ENCODE measurements at places on chromosomes 16 and 17.

DNA sequence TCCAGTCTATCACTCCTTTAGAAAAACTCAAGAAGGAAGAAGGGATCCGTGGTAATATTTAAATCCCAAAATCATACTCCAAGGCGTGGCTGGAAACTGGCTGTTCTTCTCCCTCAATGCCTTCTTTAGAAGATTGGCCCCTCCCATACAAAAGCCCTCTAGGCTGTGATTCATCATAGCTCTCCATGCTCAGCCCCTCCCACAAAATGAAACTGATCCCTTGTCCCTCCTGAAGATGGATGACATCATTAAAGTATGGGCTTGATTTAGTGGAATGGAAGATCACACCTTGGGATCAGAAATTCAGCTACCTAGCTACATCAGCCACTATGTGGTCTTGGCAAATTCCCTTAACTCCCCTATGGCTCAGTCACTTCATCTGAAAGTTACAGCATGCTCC lies 4.1 kb downstream of the GRIN2A start:
- no peak for DNase-seq

DNA sequence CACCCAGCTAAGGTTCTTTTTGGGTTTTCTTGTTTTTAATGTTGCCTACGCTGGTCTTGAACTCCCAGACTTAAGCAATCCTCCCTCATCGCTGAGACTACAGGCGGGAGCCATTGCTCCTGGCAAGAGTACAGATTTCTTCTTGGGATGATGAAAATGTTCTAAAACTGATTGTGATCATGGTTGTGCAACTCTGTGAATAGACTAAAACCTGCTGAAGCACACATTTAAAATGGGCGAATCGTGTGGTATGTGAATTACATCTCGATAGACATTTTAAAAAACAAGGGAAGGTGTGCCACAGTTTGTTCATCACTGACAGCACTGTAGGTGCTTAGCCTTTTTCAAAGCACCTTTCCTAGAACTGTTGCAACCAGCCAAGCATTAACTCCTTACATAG lies 48.8 kb upstream of the CDH3 start:
- DNase-seq: no peak

DNA sequence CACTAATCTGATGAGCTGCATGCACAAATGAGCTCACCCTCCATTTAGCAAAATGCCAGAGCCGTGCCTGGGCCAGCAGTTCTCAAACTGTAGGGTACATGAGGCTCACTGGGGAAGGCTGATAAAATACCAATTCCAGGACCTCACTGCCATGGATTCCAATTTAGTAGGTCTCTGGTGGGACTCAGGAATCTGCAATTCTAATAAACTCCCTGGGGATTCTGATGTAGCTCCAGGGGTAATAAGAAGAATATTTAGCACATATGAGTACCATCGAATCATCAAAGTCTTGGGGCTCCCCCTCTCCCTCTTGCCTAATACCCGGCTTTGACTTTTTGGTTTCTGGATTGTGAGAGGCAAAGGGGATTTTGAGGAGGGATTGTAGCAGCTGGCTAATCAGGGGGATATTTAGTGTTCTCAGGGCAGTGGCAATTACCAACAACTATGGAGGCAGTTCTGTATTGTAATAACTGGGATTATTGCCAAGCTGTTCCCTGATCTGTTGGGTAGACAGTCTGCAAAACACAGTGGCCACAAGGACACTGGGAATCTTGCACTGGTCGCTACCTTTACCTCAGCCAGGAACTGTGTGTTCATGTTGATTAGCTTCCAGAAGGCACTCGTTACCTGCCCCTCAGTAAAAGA lies 140.4 kb downstream of the SHISA9 start:
- no peak for DNase-seq

GRCh38 chr17:34862384-34862783 lies 98.9 kb downstream of the CCT6B start:
- DNase-seq: no peak

- no peak for DNase-seq
Observed at GRCh38 chr17:17343896-17344506, 40.8 kb downstream of the NT5M start.

DNA sequence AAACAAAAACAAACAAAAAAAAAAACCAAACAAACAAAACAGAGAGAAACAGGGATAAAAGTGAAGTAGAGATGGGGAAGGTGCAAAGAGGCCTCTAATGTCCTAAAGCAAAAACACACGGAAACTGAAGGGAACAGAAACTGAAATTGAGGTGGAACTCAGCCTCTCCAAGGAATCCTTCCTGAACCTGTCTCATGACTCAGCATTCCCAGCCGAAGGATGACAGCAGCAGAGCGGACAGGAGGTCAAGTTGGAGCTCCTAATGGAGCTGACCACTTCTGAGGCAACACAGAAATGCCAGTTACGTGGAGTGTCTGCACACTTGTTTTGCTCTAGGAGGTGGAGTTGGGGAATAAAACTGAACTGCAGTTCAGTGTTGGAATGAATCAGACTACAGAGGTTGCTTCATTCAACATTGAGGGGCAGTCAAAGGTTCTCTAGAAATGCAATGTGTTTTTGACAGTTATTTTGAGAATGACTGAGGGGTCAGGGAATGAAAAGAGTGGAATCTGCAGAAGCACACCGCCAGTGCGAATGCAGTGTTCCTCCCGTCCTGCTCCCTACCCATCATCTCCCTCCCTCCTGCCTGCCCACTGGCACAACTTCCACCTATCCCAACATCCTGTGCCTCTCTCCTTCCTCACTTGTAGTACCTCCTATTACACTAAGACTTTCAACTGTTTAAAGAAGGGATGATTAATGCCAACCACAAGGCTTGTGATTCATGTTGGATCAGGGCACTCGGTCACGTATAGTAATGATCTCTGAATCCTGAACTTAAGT lies 6.3 kb downstream of the UBE2O start:
- no peak for DNase-seq

GRCh38 chr17:57875290-57876022 lies 25.6 kb upstream of the MRPS23 start:
- no peak for DNase-seq

- DNase-seq: no peak
Observed at GRCh38 chr17:13596241-13596923, 5.3 kb downstream of the HS3ST3A1 start.

DNA sequence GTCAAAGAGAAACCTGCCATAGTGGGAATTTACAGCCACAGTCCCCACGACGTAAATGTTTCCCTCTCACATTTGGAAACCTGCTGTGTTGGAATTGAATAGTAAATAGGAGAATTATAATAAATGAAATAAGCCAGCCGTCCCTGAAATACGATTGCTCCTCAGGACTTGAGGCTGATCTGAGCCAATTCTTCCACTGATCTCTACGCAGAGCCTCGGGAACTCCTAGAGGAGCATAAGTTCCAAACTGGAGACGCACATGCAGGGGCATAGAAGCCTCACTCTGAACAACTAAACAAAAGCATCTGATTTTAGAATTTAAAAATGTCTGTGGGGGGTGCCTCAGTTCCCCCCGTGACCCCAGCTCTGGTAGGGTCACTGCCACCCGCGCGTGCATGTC lies 10.2 kb upstream of the TEX19 start:
- no peak for DNase-seq

GRCh38 chr17:4340914-4341615 lies 25.4 kb downstream of the UBE2G1 start:
- no peak for DNase-seq

- DNase-seq: no peak
Observed at GRCh38 chr16:87095271-87095670, 221.9 kb downstream of the C16orf95 start.

GRCh38 chr16:81539009-81539758 lies 94.6 kb downstream of the CMIP start:
- no peak for DNase-seq

DNA sequence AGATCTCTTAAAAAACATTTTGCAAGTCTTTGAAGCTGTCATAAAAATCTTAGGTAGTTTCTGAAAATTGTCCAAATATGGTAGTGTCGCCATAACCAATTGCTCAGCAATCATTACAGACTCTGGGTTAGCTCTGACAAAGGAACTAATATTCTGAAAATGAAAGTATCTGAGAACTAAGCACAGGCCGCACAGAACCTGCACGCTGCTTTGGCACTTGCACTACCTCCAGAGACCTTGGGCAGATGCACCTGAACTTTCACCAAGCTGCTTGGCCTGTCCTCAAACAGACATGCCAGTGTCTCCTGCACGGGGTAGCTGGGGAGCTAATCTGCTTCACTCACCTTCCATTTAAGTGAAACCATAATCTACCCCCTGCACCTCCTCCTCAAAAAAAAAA lies 317.0 kb downstream of the MAF start:
- DNase-seq: no peak

GRCh38 chr17:77572065-77572601 lies 386.4 kb upstream of the TNRC6C start:
- DNase-seq: no peak

- no peak for DNase-seq
Observed at GRCh38 chr17:72264682-72265405, 144.0 kb downstream of the SOX9 start.

- no peak for DNase-seq
Observed at GRCh38 chr17:44794851-44795413, 35.2 kb downstream of the GJC1 start.

- DNase-seq: no peak
Observed at GRCh38 chr16:87582216-87582965, 19.9 kb upstream of the JPH3 start.

GRCh38 chr16:4988647-4989046 lies 30.5 kb downstream of the SEC14L5 start:
- DNase-seq: no peak

DNA sequence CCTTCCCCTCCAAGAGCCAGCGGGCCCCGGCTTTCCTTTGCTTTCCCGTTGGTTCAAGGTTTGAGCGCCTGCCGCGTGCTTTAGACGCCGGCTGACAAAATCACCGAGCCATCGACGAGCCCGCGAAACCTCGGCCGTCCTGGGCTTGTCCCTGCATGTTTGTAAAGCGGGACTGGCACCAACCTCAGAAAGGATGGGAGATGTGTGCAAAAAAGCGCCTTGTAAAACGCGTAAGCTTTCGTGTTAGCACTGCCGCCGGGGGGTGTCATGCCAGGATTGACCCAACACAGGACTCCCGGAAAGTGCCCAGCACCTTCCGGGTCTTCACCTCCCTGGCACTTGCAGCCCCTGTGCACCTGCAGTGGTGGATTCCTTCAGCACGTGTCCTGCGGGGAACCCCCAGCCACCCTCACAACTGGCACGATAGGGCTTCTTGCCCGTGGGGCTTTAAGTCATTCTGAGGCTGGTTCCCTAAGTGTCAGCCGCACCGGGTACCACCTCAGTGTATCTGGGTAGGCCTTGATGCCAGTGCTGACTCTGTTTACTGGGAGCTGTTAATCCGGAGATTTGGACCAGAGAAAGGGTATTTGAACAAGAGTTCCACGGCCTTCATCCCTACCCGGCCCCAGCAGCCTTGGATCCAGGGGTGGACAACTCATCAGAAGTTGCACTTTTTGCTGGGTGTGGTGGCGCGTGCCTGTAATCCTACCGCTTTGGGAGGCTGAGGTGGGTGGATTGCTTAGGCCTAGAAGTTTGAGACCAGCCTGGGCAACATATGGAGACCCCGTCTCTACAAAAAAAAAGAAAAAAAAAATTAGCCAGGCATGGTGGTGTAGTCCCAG lies 817 bp downstream of the NDUFAF8 start:
- no peak for DNase-seq

- no peak for DNase-seq
Observed at GRCh38 chr16:48053418-48053745, 102.4 kb downstream of the ABCC12 start.

DNA sequence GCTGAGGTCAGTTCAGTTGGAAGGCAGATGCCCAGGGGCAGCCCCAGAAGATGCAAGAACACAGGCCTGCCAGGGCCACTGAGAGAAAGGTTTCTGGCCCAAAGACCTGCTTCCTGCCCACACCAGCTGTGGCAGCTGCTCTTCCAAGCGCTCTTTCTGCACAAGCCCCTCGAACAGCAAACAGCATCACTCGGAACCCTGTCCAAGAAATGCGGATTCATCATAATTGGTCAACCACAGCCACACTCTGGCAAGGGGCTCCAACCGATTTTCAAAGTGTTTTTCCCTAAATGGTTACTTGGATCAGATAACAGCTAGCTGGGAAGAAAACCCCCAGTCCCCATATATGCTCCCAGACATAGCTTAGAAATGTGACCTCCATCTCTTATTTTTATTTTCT lies 71.1 kb upstream of the DNAH17 start:
- DNase-seq: no peak

- DNase-seq: no peak
Observed at GRCh38 chr17:5361426-5361825, 58.0 kb downstream of the NUP88 start.

- DNase-seq: no peak
Observed at GRCh38 chr17:15965528-15965927, 20.6 kb downstream of the ADORA2B start.

DNA sequence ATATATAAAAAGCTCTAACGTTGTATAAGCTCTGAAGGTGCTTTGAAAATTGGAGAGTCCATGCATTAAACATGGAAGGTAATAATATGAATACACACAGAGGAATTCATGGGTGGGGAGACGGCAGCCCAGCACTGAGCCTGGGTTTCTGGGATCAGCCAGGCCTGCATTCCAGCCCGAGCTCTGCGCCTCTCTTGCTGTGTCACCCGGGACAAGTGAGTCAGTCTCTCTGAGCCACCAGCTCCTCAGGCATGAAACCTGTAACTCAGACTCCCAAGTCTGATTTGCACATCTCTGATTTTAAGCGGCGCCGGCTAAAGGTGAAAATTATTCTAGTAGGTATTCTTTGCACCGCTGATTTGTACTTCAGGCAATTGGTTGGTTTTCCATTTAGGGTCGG lies 238.8 kb downstream of the MRTFB start:
- no peak for DNase-seq

GRCh38 chr16:12462426-12463280 lies 341.0 kb downstream of the CPPED1 start:
- no peak for DNase-seq

GRCh38 chr16:65688301-65688700 lies 566.4 kb upstream of the CDH11 start:
- no peak for DNase-seq

GRCh38 chr17:5027916-5028315 lies 7.3 kb downstream of the SLC52A1 start:
- DNase-seq: no peak

GRCh38 chr17:62592341-62593099 lies 35.0 kb upstream of the MRC2 start:
- no peak for DNase-seq

DNA sequence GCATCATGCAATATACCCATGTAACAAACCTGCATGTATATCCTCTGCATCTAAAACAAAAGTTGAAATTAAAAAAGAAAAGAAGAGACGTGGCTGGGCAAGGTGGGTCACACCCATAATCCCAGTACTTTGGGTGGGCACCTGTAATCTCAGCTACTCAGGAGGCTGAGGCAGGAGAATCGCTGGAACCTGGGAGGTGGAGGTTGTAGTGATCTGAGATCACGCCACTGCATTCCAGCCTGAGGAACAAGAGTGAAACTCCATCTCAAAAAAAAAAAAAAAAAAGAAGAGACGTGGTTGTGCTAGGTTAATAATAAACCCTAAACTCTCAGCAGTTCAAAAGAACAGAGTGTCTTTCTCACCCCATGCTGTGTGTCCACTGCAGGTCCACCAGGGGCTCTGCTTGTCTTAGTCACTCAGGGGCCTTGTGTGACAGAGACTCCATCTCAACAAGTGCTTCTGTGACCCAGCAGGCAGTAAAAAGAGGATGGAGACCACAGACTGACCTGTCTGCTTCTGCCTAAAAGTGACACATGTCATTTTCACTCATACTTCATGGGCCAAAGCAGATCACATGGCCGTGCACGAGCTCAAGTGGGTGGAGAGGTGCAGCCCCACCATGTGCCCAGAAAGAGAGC lies 22.3 kb upstream of the N4BP1 start:
- DNase-seq: no peak
